ENCODE measurements at places on chromosomes 5 and 9.

DNA sequence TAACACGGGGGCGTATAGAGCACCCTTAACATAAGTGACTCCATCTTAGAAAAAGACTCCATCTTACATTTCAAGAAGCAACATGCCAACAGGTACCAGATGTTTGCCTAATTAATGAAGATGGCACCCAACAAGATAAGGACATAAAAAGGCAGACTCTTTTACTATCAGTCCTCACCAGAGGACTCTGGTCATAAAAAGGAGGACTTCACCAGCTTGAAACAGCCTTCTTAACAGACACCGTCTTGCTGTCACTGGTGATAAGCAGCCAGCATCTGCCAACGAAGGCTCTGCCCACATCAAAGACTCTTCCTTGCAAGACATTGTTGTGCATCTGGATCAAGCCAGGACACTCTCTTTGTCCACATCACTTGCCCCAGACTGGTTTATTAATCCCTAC is 80.3 kb downstream of the S1PR3 start:
- no peak for DNase-seq

- no peak for DNase-seq
Measured at GRCh38 chr5:137206030-137206715, 293.0 kb downstream of the SPOCK1 start.

DNA sequence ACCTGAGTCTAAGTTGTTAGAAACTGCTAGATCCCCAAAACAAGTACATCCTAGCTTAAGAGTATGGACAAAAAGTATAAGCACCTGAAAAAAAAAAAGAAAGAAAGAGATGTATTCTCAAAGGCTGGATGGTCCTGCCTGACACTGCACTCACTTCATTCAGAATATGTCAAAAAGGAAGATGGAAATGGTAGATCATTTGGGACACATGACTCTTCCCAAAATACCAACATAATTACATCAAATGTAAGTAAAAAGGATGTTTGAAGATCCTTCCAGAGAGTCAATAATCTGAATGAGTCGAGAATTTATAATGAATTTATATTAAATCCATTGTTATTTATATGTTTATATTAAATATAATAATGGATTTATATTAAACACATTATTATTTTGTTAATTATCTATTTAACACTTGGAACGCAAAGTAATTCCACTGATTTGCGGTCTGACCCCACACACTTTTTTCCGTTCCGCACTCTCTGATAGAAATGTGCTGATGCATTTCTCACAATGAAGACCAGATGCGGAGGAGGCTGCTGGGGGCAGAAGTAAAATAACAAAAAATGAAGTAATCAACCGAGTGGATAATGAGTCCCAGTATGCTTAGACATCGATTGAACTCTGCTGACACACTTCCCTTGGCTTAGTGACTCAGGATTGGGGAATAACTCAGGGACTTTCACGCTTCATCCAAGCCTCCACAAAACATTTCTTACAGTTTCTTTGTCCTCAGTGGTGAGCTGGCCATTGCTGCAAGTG is 201.2 kb downstream of the ADAMTS12 start:
- no peak for DNase-seq

- DNase-seq: no peak
Measured at GRCh38 chr9:121494192-121494591, 5.5 kb downstream of the GGTA1 start.

GRCh38 chr9:110949081-110949480 is 89.2 kb downstream of the LPAR1 start:
- no peak for DNase-seq

- DNase-seq: no peak
Measured at GRCh38 chr5:73691302-73692080, 65.5 kb downstream of the ARHGEF28 start.

DNA sequence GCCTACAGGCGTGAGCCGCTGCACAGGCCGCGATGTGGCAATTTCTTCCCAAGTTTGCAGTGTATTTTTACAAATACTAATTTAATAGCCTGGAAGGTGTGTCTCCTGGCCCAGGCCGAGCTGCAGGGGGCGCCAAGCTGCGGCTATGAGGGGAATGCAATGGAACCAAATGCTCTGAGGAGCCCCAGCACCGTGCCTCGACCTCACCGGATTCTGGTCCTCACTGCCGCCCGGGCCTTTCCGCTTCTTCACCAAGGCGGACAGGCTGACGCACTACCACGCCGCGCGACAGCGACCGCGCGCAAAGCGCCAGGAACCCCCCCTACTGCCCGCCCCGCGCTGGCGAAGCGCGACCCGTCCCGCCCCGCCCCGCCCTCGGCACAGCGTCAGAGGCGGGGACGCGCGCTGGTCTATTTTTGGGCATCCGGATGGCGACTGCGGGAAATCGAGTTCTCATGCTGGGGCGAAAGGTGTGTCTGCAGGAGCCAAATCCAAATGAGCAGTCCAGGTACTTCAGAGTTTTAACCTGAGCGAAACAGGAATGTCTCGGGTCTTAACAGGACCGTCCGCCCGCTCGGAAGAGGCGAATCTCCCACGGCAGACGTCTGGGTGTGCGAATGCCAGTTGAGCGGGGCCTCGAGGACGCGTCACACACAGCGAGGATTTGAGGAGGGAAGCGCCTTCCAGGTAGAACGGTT is 31.7 kb upstream of the PRXL2C start:
- peak; percentile 77 for DNase-seq

DNA sequence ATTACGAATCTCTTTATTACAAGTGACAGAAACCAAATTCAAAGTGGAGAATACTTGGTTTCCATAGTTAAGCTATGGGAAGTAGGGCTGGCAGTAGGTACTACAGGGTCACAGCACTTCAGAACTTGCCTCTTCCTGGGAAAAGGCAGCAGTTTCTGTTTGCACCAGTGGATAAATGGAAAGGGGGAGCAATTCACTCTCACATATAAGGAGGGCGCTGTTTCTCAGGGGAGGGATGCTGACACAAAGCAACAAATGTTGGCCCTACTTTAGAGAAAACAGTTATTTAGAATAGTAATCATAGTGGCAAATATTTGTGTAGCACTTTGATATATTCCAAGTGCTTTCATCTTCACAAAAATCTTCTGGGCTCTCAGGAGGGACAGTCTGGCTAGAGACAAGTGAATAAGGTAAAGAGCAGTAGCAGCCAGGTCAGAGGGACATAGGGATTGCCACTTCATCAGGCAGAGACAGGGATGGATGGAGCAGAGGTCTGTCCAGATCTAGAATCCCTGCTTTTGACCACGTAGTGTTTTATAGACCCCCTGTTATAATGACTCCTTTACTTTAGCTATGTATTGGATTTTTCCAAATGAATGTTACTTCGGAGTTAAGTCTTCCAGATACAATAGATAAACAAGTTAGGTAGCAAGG is 554.8 kb upstream of the SGCD start:
- no peak for DNase-seq

GRCh38 chr5:110063640-110064602 is 374.2 kb downstream of the MAN2A1 start:
- no peak for DNase-seq

GRCh38 chr9:129182625-129183494 is 4.8 kb upstream of the IER5L start:
- no peak for DNase-seq

GRCh38 chr5:178793151-178793550 is 62.7 kb upstream of the ZNF354A start:
- no peak for DNase-seq

DNA sequence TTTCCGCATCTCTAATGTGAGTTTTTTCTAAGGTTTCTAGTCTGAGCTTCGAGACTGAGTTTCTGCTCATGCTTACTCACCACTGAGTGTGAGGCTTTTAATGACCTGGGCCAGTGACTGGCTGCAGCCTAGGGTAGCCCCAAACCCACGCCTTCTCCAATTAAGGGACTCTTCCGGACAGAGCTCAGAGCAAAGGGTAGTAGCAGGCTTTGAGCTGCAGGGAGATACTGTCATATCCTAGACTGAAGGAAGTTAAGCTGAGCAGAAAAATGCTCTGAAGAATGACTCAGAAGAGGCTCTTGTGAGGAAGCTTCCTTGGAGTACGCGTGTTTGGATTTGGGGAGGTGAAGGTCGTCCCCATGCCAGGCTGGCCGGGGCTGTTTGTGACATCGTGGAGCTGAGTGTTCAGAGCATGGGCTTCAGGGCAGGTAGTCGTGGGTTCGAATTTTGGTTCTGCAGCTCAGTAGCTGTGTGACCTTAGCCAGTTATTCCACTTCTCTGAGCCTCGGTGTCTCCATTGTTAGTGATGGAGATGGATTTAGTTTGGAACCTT is 3.5 kb downstream of the USP20 start:
- no peak for DNase-seq

- peak; percentile 53 for DNase-seq
Measured at GRCh38 chr5:39148983-39149534, 70.3 kb downstream of the FYB1 start.

- no peak for DNase-seq
Measured at GRCh38 chr5:144710637-144711036, 540.0 kb downstream of the KCTD16 start.

DNA sequence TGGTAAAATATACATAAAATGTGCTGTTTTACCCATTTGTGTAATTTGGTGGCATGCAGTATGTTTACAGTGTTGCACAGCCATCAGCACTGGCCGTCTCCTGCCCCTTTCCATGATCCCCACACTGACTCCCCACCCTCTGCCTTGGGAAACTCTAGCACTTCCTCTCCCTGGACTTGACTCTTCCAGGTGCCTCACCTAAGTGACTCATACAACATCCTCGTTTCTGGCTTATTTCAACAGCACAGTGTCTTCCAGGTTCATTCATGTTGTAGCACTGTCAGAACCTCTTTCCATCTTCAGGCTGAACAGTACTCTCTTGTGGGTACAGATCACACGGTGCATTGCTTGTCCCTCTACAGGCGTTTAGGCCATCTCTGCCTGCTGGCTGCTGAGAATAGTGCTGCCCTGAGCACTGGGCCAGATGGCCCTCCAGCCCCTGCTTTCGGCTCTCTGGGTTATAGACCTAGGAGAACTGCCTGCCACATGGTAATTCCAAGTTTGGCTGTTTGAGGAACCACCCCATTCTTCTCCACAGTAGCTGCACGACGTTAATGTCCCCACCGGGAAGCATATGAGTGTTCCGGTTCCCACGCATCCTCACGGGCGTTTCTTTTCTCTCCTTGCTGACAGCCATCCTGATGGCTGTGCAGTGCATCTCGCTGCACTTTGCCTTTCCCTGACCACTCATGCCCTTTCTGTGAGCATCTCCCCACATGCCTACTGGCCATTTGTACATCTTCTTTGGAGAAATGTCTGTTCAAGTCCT is 211.8 kb downstream of the FANCC start:
- no peak for DNase-seq

DNA sequence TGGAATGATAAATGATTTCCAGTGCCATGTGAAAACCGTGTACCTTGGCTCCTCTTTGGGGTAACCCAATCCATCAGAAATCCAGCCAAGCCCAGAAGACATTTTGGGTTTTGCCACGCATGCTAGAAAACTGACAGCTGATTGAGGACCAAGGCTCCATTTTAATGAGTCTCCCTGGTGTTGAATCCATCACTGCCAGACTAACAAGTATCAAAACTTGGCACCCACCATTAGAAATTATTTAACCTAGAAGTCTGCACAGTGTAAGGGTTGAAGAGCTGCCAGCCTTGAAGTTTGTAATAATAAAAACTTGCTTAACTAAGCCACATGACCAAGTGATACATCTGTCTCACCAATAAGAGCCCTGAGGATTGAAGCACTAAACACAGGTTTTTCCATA is 369.9 kb downstream of the DNAH5 start:
- DNase-seq: no peak

DNA sequence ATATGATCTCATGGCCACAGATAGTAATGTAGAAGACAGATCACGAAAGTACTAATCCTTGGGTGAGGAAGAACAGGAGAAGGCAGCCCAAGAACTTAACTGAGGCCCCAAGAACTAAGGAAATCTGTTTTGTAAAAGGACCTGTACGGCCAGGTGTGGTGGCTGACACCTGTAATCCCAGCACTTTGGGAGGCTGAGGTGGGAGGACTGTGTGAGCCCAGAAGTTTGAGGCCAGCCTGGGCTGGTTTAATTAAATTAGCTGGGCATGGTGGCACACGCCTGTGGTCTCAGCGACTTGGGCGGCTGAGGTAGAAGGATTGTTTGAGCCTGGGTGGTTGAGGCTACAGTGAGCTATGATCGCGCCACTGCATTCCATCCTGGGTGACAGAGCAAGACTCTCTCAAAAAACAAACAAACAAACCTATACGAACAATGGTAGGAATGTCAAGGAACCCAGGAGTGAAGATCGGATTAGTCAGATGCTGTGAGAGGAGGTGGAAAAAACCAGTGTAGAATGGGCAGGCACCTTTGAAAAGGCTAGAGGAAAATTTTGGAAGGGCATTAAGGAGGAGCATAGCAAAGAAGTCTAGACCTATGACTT is 283.8 kb upstream of the DMRT1 start:
- DNase-seq: no peak
